ENCODE measurements at places on chromosomes 3 and 15.

DNA sequence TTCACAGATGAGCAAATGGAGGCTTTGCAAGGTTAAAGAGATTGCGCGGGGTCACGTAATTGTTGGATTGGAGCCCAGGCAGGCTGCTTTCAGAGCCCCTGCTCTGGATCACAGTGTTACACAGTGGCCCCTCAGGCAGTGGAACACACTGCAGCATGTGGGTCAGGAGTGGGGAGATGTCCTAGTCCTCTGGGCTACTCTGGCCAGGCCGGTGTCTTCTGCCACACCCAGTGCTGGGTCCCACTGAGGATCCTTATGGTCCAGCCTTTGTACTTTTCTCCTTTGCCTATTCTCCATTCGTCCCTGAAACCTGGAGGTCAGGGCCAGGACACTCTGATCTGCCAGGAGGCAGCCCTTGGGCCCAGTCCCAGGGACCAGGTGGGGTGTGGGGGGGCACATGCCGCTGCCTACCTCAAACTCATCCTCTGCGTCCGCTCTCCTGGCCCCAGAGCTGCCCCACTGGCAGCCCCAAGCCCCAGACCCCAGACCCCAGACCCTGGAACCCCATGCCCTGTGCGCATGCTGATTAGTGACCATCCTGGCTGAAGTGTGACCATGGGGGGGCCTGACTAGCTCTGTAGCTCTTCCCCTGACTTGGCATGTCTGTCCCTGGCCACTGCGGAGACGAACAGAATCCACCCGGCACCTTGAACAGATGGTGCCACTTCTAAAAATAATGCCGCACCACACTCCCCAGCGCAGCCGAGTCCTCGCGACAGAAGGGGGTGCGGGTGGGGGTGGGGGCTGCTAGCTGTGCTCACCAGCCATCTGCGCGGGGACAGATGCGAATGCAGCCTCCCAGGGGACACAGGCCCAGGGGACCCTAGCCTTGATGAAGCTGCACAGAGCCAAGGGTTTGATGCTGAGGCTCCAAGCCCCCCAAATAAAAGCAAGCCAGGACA lies 41.6 kb downstream of the ATP2B2 start:
- DNase-seq, result no peak

- no peak for DNase-seq
Measured at GRCh38 chr3:55167586-55168317, 239.9 kb upstream of the LRTM1 start.

- no peak for DNase-seq
Measured at GRCh38 chr15:68421798-68422402, 10.1 kb downstream of the ITGA11 start.

GRCh38 chr3:71927505-71928066 lies 142.6 kb upstream of the PROK2 start:
- no peak for DNase-seq

DNA sequence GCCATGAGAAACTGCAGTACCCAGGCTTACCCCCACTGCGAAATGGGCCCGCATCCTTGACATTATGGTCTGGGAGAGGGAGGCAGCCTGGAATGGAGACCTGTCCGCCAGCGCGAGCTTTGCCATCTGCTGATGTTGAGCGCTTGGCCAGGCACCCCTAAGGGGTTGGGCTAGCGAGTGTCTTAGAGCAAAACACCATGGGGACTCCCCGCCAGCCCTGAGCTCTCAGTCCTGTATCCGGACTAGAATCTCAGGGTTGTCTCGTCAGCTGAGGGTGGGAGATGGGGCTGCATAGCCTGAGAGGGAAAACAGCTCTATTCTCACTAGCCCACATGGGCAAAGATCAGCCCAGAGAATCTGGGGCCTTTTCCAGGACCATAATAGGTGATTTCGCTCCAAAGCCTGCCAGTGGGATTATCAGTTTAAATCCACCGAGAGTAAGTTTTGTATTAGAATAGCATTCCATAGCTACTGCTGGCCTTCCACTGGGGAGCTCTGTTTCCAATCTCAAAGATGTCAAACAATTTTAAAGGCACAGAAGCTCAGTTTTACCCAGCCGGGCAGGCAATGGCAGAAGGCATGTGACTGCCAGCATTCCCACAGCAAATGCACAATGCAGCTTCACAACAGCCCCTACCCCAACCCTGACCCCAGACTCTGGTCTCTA lies 167.5 kb upstream of the TPM1 start:
- no peak for DNase-seq

Measured in GM13976 (cell line).